Right ventricle myocardium inferior (tissue), 1 donor: ENCODE measurements at places on chromosomes 11 and 22.
A peak's percentile ranks its signal among the peaks of the same experiment; 100 is the strongest.

DNA sequence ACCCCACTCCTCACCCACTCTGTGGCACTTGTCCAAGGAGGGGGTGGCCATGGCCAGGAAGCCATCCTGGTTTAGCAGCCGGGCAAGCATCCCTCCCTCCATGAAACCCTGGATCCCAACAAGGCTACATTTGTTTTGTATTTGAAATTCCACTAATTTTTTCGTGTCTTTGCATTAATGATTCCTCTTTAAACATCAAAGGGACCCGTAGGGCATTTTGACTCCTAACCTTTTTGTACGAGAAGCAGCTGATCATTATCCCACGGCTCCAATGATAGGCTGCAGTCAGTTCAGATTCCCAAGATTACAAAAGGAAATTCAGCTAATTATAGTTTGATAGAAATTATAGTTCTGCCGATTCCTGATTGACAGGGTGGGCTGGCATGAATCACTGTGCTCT, 10.7 kb downstream of the MYEOV start:
- peak; percentile 9 for DNase-seq

GRCh38 chr11:59510941-59511589, at the start of gene OR4D9:
OR4D9 (plus strand) TSS chr11:59511539; CDS start chr11:59514913, 3,374 bp downstream.
- DNase-seq = no peak

- no peak for DNase-seq
Measured at GRCh38 chr11:93493252-93493897, 49.8 kb downstream of the SMCO4 start.

DNA sequence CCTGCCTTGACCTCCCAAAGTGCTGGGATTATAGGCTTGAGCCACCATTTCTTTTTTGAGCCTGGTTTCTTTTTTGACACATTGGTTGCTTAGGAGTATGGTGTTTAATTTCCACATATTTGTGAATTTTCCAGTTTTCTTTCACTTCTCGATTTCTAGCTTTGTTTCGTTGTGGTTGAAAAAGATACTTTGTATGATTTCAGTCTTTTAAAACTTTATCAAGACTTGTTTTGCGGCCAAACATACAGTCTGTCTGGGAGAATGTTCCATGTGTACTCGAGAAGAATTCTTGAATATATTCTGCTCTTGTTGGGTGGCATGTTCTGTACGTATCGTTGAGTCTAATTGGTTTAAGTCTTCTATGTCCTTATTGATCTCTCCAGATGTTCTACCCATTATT, 20.8 kb downstream of the SHANK3 start:
- DNase-seq = no peak

- DNase-seq = no peak
Measured at GRCh38 chr11:29032384-29033149, 924.4 kb downstream of the METTL15 start.

- DNase-seq = no peak
Measured at GRCh38 chr22:28015046-28015425, 96.0 kb upstream of the PITPNB start.

GRCh38 chr11:19087658-19088057, 27.1 kb upstream of the MRGPRX2 start:
- no peak for DNase-seq

GRCh38 chr22:48642550-48642949, 1185.1 kb downstream of the BRD1 start:
- no peak for DNase-seq

DNA sequence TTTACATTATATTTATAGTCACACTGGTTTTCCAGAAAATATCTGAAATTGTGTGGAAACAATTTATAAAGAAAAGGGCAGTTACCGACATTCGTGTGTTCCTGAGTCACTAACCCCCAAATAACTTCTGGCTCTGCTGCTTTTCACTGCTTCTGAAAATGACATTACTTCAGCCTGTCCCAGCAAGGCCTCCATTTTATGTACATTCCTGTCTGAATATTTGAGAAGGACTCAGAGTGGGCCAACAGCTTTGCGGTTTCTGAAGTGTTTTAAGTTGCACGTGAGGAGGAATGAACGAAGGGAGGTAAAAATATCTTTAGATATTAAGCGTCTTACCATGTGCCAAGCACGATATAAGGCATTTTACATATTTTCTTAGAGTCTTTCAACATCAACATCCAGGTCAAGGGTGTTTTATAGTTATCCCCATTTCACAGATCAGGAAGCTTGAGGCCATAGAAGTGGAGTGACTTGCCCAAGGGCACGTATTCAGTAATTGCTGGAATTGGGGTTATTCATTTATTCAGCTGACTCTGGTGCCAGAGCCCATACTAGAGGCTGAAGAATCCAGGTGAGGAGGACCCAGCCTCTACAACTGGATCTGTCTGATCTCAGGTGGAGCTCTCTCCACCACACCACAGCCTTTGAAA, 30.8 kb upstream of the WNT11 start:
- DNase-seq = no peak

- DNase-seq = no peak
Measured at GRCh38 chr11:120805960-120806555, 217.8 kb upstream of the TBCEL start.

- no peak for DNase-seq
Measured at GRCh38 chr11:86156397-86156955, 87.6 kb upstream of the PICALM start.

- no peak for DNase-seq
Measured at GRCh38 chr11:501001-501682, 5.9 kb downstream of the RNH1 start.

GRCh38 chr11:130120045-130120444, 39.5 kb upstream of the ST14 start:
- no peak for DNase-seq

GRCh38 chr11:131219646-131220045, 150.8 kb upstream of the NTM start:
- DNase-seq = no peak

DNA sequence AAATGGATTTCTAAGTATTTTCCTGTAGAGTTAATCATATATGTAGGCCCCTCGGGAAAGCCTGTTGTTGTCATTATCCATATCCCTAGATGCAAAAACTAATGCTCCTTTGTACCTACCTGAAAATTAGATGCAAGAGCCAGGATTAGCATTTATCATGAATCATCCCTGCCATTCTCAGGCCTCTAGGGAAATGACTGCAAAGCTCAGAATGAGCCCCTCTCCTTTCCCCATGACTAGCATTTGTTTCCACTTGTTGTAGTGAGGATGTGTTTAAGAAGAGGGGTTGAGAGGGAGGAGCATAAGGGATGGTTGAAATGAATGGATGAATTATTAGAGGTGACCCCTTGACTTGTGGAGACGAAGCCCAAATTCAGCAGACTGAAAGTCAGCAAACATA, 537.9 kb downstream of the NTM start:
- DNase-seq = no peak

DNA sequence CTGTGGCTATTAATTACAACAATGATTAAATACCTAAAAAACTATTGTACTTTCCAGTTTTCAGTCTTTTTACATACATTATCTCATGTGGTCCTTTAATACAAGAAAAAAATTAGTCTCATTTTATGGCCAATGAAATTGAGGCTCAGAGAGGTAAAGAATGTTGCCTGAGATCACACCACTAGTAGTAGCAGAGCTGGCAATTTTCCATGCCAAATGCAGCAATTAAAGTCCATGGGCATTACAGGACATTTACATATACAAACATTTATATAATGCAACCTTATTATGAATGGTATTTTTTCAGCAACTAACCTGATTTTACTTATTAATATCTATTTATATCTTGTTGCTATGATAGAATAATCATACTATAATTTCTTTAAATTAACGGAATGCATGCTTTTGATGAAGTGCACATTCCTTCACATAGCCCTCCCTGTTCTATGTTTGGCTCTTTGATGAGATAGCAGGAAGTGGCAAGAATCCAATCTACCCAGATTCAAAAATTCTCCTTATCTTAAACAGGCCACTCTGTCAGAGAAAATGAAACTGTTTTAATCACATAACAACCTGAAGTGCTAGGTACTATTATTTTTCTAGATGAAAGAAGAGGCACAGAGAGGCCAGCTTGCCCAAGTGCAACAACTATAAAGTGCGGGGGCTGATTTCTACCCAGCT, 120.9 kb upstream of the LDLRAD3 start:
- DNase-seq = no peak

- no peak for DNase-seq
Measured at GRCh38 chr11:35792148-35792845, 129.7 kb downstream of the TRIM44 start.

- DNase-seq = no peak
Measured at GRCh38 chr11:17898782-17899181, 114.1 kb downstream of the SERGEF start.

- DNase-seq = no peak
Measured at GRCh38 chr22:32712644-32713355, 88.7 kb upstream of the TIMP3 start.

GRCh38 chr11:112961146-112961668, at the start of gene NCAM1:
NCAM1 (plus strand) TSS chr11:112961420.
- DNase-seq = peak; percentile 88

GRCh38 chr11:3223932-3224381, 5.3 kb upstream of the MRGPRG start:
- no peak for DNase-seq

DNA sequence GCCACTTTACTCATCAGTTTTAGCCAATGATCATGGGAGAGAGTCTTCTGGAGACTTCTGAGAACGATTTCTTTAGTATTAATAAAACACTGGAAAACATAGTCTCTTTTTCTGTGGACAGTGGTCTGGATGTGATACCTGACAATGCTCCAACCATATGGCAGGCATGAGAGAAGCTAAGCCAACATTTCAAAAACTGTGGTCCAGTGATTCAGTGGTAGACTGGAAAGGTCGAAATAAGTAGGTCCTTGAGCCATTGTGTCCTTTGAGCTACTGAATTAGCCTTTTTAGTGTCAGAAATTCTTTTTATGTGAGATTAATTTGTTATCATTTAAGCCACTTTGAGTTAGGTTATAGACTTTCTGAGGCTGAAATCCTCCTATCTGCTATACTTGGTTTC, 197.7 kb upstream of the CTSC start:
- DNase-seq = no peak

DNA sequence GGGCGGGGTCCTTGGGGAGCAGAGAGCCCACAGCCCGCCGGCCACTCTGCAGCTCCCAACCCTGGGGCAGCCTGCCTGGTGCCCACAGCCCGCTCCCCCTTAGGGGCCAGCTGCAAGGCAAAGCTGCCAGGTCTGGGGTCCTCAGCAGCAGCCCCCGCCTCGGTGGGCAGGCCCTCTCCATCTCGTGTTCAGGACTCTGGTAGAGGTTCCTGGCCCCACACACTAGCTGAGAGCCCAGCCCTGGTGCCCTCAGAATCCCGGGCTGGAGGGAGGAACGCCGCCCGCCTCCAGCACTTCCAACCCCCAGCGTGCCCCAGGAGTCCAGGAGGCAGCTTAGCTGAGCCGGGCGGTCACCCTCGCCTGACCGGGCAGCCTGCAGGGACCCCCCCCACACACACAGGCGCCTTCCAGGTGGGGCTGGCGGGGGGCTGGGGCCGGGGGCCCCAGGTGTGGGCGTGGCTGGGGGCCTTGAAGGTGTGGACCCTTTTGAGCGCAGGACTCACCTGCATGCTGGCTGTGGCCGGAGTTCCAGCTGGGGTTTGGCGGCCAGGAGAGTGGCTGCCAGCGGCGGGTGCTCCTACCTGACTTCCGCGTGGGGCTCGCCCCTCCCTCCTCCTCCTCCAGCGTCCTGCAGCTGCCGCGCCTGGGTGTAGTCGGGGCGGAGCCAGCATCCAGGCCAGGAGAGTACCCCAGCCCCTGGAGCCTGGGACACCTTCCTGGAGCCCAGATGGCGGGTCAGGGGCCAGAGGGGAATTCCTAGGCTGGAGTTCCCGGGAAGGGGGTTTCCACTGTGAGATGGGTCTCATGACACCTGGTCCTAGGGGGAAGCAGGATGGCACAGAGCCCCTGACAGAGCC, at the start of gene ANO9:
TSS of gene ANO9 (minus strand) at position 594 of the 857 bp plus-strand sequence. CDS start at position 509, 85 bp downstream.
- no peak for DNase-seq
